Lung (tissue), 17 donors: ENCODE measurements at places on chromosomes 2 and 18.

- no peak for DNase-seq
Observed at GRCh38 chr2:206471524-206472062, 28.3 kb downstream of the ADAM23 start.

DNA sequence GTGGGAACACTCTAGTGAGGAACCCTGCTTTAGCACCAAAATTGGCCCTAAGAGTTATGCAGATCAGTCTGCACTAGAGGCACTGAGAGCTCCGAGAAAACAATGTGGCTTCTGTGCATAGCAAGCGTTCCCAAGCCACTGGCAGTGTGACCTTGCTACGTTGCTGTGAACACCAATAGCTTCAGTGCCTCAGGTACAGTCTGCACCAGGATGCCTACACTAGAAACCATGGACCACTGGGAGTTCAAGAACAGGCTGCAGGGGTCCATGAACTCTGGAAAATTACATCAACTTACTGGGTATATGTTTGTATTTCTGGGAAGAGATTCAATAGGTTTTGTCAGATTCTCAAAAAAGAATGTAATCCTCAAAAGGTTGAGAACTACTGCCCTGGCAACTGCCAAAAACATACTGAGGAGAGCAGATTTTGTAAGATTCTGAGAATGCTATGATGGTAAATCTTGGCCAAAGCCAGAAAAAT, 18.3 kb upstream of the SP3 start:
- peak; percentile 45 for DNase-seq

GRCh38 chr2:151614606-151615306, 119.5 kb downstream of the NEB start:
- DNase-seq, result no peak

GRCh38 chr18:37552286-37552685, 13.3 kb downstream of the CELF4 start:
- no peak for DNase-seq

DNA sequence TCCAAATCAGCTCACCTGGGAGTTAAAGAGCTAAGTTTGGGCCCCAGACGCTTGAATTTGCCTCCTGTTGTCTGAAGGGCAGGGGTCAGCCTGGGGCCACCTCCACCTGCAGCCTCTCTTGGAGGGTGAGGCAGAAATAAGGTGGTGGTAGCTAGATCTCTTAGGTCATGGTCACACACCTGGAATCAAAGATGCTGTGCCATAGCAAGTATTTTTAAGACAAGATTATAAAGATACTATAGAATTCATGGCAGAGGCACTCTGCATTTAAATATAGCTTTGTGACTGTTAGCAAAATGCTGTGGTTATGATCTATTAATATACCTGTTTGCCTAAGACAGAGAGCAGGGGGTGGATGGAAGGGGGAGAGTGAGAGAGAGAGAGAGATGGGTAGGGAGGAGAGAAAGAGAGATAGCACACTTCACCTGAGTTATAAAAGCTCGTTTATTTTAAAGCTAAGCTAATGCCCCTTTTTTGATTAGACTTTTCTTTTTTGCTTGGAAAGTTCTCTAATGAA, 242.7 kb downstream of the TMEM182 start:
- no peak for DNase-seq

- DNase-seq, result no peak
Observed at GRCh38 chr18:55375930-55376329, 212.1 kb downstream of the TCF4 start.

DNA sequence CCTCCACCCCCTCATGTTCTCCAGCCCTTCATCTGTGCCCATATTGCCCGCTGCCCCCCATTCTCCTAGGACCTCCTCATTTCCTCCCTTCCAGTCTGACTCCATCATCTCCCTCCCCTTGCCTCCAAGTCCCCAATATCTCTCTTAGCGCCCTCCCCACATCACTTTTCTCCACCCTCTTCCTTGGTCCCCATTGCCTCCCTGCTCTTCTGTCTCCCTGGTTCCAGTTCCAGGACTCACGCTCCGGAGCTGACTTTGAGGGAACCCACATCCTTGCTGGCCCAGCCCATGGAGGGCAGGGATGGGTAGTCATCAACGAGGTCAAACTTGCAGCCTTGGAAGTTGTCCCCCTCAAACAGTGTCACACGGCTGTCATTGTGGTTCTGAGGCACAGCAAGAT, 2.6 kb downstream of the CRYBA2 start:
- no peak for DNase-seq

DNA sequence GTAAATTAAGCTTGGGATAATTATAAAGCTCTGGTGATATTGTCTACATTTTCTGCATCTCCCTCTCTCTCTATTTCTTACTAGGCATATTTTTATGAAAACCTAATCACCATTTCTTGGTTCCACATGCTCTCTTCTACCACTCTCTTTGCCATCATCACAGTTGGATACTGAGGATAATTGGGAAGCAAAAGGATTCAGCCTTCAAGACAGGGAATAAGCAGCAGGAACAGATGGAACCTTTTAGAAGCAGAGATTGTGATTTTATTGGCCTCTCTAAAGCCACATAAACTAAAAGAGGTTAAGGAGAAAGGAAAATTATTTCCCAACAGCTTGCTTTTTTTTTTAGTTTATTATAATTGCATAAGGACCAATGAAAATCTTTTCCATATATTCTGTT, 226.3 kb upstream of the SPHKAP start:
- no peak for DNase-seq

DNA sequence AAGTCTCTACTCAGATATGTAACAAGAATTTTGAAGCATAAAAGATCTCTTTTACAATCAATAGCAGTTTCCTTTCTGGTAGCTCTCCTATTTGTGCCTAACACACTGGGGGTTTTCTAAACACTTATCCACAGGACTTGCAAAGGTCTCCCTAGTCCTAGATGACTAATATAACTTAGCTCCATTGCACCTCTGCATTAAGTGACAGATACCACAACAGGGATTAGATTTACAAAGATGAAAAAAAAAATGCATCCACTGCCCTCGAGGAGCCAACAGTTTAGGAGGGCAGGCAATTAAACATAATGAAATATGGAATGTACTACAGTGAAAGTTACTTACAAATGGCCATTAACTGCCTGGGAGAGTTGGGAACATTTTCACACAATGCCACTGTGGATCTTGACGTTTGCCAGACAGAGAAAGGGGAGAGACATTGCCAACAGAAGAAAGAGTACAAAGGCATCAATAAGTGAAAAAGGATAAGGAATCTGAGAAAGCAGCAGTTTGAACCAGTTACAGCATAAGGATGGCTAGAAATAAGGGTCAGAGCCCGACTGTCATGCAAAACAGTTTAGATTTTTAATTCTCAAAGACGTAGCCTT, 14.3 kb downstream of the PPP3R1 start:
- DNase-seq, result no peak
